ENCODE measurements at places on chromosomes 5 and 9.
A peak's percentile ranks its signal among the peaks of the same experiment; 100 is the strongest.

GRCh38 chr9:130471411-130472183, 26.8 kb downstream of the ASS1 start:
- DNase-seq = no peak

DNA sequence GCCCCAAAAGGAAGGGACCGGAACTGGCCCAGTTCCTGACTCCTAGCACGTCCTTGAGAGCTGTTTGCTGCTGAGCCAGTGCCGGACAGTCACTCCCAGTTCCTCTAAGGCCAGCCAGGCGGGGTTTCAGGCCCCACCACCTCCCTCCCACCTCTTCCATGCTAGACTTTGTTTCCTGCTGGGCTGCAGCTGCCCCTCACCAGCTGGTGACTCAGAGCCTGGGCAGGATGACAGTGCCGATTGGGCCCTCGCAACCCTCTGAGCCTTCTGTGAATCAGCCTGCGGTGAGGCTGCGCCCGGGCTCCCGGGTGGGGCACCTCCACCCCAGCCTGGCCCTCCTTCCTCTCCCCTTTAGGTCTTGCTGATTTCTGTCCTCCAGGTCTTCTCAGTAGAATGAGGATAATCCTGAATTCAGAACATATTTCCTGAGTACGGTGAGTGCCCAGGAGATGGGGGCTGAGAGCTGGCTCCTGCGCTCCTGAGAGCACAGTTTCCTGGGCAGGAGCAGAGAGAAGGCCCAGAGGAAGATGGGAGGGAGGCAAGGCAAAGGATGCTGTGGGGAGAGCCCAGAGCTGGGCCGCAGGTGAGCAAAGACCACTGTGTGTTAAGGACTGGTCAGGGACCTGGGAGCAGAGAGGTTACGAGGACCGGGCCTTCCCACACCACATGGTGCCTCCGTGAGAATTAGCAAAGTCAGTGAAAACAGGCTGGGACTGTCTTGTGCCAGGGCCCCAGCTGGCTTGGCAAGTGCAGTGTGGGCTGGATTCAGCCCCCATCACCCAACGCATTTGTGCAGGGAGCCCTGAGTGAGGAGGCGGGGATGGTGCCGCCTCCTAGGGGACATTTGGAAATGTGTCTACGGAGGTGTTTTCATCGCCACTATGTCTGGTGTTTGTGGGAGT, 32.9 kb upstream of the STXBP1 start:
- peak; percentile 83 for DNase-seq

- no peak for DNase-seq
These were observed 4.2 kb upstream of the SUB1 start for GRCh38 chr5:32581010-32581785.

DNA sequence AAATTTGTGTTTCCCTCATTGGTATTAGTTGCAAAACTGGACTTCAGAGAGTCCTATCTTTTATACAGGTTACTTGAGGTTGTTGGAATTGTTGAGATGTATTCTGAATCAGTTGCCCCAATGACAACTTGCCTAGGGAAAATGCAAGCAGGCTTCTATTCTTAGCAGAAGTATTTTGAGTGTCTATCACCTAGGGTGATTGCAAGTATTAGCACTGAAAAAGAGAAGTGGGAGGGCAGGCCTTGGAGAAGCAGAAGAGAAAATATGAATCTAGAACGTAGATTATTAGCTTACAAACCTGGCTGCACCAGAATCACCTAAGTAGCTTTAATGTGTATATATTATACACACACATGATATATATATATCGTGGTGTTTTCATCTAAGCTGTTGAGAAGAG, 43.2 kb downstream of the ADAMTS12 start:
- DNase-seq = no peak

DNA sequence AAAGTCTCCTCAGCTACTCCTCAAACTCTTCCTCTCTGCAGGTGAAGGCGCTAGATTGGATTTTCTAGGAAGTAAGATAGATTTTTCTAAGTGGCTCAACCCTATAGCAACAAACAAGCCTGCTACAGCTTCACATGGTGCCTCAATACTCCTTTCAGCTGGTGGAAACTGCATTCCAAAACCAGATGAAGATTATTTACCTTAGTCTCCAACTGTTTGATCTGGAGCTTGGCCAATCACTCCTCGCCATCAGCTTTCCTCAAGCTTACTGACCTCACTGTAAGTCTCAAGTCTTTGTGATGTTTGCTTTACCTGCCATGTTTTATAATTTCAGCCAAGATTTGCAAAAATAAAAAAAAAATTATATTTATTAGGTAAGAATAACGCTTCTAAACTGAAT, 622.4 kb downstream of the CHSY3 start:
- DNase-seq = no peak

DNA sequence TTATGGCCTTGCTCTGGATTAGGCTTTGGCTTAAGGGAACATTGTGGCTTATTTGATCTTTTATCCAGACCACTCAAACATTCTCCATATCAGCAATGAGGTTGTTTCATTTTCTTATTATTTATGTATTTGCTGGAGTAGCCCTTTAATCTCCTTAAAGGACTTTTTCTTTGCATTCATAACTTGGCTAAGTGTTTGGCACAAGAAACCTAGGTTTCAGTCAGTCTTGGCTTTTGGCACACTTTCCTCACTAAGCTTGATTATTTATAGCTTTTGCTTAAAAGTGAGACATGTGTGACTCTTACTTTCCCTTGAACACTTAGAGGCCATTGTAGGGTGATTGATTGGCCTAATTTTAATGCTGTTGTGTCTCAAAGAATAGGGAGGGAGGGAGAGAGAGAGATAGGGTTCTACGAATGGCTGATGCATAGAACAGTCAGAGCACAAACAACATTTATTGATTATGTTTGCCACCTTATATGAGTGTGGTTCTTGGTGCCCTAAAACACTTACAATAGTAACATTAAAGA, 2265.3 kb upstream of the C9orf72 start:
- DNase-seq = no peak

GRCh38 chr9:89483592-89484474, 14.1 kb downstream of the SEMA4D start:
- DNase-seq = no peak

DNA sequence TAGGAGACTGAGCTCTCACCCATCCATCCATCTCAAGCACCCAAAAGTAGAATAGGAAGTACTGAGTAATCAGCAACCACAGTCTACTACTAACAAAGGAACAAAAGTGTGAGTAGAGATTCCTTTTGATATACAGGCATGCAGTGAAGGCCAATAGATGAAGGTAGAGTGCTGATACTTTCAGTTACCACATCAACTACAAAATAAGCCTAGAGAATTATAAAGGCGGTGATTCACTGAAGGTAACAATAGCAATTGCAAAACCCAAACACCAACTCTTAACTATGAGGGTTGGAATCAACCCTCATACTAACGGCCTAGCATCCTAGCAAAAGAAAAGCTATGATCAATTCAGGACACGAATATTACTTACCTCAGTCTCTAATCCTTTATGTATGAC, 992.6 kb downstream of the DNAH5 start:
- no peak for DNase-seq

DNA sequence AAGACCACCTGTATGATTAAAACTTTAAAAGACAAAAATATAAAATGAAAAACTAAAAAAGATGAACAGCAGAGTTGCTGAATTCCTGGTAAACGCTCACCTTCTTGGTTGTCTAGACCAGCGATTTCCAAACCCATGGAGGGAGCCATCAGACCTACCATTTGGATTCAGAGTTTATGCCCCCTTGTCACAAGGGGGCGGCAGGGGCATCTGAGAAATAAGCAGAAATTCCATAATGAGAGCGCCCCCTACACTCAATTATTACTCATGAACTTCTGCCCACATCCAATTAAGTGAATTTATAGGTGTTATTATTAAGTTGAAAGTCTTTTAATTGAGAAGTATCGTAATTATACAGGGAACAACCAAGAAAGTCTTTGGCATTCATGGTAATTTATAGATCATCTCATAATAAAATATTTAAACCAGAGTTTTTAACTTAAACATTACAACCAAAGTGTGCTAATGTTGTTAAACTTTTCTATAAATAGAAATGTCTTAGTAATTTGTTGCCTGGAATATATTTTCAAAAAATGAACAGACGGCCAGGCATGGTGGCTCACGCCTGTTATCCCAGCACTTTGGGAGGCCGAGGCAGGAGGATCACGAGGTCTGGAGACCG, 35.2 kb upstream of the SPATA31C2 start:
- peak; percentile 51 for DNase-seq

DNA sequence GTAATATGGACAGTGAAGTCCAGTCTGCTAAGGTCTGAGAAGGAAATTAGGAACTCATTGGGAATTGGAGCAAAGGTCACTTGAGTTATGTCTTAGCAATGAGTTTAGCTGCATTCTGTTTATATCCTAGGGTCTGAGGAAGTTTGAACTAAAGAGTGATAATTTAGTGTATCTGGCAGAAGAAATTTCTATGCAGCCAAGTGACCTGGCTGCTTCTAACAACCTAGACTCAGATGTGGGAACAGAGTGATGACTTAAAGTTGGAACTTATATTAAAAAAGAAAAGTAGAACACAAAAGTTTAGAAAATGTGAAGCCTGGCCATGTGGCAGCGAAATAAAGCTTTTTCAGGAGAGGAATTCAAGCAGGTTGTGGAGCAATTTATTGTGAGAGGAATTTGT, 106.2 kb downstream of the PRDM9 start:
- no peak for DNase-seq

- DNase-seq = no peak
These were observed 574.1 kb downstream of the NR2F1-AS1 start for GRCh38 chr5:93006915-93007314.

DNA sequence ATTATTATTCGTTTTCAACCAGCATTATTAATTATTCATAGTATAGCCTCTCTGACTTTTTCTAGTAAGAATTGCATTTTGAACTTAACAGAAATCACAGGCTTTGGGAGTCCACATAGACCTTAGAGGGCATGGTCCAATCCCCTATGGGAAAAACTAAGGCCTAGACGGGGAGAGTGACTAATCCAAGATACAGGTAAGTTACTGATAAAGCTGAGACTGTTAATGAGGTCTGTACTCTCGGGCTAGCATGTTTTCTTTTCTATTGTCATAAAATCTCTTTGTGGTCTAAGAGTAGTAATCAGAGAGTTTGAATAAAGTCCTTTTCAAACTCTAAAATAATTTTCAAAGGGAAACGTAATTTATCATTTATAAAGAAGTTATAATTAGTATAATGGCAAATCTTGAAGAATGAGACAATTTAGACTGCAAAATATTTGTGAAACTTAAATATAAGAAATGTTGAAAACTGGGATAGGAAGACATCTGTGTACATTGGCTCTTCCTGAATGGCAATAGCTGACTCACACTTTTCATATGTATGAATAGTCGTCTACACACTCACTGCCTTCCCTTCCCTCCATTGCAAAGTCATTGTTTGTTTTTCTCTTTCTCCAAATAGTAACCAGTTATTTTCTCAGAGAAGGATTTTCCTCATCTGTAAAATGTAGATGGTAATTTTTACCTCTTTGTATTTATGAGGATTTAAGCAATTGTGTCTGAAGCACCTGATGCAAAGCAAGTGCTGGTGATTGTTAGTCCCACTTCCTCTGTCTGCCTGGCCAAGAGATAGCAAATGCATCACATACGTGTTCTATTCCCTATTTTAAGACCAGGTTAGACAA, 207.9 kb upstream of the CD180 start:
- DNase-seq = no peak

GRCh38 chr5:11047030-11047429, 286.0 kb upstream of the DAP start:
- no peak for DNase-seq

- DNase-seq = peak; percentile 93
These were observed 47.1 kb upstream of the RAI14 start for GRCh38 chr5:34608859-34609648.

DNA sequence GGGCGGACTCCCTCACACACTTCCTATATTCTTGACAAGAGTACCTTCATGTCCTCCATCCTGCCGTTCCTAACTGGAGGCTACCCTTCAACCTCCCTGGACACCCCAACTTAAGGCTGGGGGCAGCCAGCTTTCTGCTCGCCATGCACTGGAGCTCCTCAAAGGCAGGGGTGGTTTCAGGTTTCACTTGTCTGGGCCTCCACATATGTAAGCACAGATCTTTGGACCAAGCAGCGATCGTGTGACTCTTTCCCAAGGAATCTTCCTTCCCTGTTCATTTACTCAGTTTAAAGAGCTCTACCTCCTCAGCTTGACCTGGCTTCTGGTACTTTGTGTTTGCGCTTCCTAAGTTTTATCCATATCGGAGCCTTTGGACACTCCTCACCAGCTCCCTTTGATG, 34.2 kb upstream of the TRPC7 start:
- no peak for DNase-seq

DNA sequence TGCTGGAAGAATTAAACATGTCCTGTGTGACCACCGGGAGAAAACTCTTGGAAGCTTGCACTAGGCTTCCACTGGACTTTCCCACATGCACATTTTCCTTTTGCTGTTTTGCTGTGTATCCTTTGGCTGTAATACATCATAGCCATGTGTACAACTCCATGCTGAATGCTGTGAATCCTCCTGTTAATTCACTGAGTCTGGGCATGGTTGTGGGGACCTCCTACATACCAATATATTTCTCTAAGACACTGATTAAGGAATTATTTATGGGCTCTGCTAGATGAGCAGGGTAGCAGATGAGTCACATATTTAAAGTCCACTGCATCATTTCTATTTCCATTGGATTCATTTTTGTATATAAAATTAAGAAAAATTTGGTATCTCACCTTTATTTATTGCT, 220.1 kb downstream of the CYLC2 start:
- no peak for DNase-seq

DNA sequence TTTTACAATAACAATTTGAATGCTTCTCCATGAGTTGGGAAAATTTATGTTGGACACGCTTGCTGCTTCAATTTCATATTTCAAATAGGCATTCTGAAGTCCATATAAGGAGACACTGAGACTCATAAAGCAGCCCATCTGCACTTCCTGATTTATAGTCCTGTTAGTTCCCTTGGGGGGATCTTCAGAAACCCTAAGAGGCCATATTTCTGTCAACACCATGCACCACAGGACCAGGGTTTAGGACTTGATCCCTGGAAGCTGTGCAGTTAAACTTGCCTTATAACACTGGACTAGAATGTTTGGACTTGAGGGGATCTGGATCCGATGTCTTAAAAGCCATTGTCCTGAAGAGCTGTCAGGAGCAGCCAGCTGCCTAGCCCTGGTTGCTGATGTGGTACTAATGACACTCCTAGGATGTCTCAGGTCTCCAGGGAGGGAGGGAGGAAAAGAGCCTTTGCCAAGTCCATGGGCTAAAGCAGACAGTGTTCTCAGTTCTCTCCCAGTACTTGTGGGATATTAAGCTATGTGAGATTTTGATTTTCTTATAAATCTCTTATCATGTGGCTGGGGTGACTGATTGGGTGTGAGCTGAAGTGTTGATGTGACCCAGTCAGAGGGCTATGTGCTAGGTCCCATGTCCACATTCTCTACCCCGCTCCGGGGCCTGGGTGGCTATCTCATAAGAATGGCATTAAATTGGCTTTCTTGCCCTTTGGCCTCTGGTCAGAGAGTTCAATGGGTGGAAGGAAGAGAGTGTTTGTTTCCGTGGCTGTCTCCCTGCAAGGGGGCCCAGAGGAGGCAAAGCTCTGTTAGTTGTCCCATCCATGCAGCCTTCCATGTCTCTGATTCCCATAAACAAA, 399.8 kb downstream of the OSTF1 start:
- DNase-seq = no peak

GRCh38 chr5:170773024-170773985, 10.2 kb upstream of the GABRP start:
- DNase-seq = no peak

Data from HS-27A (cell line).